Choroid plexus epithelial cell (primary cell): ENCODE measurements at places on chromosomes 4 and X.

DNA sequence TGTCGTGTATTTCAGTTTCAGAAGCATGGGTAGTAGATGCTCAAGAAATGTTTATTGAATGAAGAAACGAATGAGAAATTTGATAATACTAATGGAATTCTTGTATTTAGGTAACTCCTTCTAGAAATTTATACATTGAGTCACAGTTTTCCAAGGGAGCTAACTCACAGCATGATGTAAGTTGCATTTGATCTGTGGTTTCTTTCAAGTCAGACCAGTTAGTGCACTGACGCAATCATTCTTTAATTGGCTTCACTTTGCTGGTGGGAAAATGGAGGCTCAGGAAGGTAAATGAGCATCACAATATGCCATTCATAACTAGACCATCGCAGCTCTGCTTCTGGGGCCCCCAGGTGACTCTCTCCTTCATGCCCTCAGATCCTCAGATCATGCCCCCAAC lies 17.3 kb upstream of the CWH43 start:
- peak; percentile 86 for DNase-seq

DNA sequence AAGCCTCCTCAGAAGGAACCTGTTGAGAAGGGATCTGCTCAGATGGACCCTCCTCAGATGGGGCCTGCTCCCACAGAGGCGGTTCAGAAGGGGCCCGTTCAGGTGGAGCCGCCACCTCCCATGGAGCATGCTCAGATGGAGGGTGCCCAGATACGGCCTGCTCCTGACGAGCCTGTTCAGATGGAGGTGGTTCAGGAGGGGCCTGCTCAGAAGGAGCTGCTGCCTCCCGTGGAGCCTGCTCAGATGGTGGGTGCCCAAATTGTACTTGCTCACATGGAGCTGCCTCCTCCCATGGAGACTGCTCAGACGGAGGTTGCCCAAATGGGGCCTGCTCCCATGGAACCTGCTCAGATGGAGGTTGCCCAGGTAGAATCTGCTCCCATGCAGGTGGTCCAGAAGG lies 22.9 kb downstream of the REST start:
- no peak for DNase-seq

- DNase-seq = no peak
These were observed 11.6 kb upstream of the DUSP9 start for GRCh38 chrX:153635388-153635787.

DNA sequence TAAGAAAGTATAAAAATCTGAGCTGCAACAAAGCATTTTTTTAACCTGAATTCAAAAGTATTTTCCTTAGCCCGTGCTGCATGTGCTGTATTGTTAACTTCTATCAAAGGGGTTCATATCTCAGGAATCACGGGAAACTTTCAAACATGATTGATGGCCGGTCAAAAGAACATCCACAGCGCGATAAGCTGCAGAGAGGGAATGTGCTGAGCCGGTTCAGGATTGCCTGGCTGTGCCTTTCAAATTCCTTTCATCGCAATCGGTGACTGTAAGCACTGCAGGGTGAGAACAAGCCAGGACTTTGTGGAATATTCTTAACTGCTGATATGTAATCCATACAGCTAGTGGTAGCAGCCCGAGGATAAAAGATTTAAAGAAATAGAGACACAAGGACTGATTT lies 210.9 kb upstream of the NOCT start:
- DNase-seq = peak; percentile 26

DNA sequence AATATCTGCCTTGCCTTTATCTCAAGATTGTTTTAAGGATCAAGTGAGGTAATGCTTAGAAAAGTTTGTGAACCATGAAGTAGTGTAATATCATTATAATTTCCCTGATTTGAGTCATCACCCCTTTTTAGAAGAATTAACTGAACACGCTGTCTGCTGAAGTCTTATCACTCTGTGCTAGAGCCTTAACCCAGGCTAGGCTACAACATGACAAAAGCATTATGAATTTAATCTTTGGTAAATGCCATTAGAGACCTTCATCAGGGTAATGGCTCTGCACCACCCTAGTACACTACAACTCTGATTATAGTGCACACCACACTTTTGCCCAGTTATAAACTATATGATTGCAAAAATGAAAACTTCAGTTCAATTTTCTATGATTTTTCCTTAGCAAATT lies 118.3 kb downstream of the ADGRL3 start:
- peak; percentile 14 for DNase-seq

GRCh38 chr4:173214661-173215060 lies 46.0 kb downstream of the GALNT7 start:
- peak; percentile 49 for DNase-seq

GRCh38 chr4:161403781-161404180 lies 760.0 kb downstream of the FSTL5 start:
- no peak for DNase-seq

GRCh38 chr4:129233691-129234090 lies 137.7 kb downstream of the C4orf33 start:
- no peak for DNase-seq

GRCh38 chr4:157664726-157665125 lies 444.2 kb downstream of the GRIA2 start:
- peak; percentile 57 for DNase-seq

DNA sequence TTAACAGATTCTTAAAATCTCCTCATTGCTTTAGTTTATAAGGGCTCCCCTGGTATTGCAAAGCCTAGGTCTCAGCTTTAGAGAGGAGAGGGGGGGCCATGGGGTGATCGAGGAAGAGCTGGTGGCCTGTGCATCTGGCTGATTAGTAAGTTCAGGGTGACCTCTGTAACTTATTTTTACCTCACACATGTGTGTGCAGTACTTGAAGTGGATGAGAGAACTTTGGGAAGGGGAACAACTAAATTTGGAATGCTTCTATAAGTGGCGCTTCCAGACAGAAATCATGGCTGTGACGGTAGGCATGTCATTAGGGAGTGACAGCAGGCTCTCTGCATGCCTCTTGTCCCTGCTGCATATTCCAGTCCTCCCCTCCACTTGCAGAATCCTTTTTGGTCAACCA lies 41.9 kb downstream of the FRAS1 start:
- DNase-seq = no peak

GRCh38 chrX:131399678-131400428 lies 110.7 kb upstream of the IGSF1 start:
- no peak for DNase-seq

DNA sequence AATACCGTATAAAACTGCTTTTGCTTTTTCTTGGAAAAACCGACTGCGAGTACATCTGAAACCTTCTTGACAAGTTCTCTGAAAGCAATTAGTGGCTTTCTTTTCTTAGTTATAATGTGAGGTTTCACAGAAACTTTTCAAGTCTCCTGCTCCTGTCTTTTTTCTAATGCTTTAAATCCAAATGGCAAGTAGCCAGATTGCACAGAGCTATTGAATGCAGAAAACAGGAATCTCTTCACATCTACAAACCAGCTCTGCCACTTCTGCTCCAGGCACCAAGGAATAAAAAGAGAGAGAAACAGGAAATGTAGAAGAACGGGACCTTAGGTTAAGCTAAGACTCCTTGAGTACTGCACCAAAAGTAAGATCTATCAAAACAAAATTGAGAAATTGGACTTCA lies 267.3 kb upstream of the TET2 start:
- DNase-seq = no peak

- no peak for DNase-seq
These were observed 4.6 kb upstream of the CD99L2 start for GRCh38 chrX:150903110-150903508.

DNA sequence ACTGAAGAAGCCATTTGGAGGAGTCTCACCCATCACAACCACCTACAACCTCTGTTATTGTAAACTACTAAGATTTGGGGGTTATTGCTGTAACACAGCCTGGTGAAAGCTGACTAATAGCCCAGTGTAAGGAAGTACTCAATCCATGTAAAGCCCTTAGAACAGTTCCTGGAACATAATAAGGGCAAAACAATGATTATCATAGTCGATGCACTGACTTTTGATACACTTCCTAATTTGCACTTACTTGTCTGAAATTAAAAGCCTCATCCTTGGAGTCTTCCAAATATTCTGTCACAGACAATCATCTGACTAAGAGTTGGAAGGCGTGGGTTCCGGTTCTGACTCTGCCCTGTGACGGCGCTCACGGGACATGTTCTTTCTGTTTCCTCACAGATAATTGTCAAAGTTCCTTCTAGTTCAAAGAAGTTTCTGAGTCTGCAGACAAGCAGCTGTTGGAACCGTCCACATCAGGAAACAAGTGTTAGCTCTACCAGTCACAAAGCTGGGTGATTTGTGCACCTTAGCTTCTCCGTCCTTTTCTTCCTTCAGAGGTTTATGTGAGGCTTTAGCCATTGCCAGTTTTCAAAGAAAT lies 33.4 kb upstream of the RASGEF1B start:
- DNase-seq = no peak

DNA sequence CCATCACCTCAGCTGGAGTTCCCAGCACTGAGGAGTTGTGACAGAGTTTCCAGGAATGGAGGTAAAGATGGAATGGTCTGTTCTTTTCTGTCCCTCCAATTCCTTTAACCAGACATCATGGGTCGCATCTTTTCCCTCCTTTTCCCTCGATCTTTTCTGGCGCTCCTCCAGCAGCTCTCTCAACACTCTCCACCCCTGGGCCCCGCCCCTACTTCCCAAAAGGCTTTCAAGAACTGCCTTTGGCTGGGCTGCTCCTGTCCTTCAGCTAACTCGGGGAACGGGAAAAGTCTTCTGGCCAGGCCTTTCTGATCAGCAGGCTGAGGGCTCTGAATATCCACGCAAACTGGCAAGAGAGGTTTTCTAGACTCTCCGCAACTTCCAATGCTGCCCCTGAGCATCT lies 34.0 kb downstream of the UTP14A start:
- DNase-seq = no peak

DNA sequence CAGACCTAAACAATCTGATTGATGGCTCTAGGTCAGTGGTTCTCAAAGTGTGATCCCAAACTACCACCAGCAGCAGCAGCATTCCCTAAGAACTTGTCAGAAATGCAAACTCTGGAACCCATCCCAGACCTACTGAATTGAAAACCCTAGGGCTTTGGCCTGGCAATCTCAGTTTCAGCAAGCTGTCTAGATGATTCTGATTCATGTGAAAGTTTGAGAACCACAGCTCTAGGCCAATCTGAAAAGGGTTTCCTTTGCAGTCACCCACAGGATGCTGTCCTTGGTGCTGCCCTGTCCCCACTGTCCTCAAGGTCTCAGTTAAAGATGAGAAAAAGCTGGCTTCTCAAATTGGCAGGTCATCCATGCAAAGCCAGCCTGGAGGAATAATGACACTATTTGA lies 34.8 kb downstream of the SMPX start:
- no peak for DNase-seq

GRCh38 chr4:141739636-141740035 lies 103.3 kb downstream of the IL15 start:
- DNase-seq = no peak

DNA sequence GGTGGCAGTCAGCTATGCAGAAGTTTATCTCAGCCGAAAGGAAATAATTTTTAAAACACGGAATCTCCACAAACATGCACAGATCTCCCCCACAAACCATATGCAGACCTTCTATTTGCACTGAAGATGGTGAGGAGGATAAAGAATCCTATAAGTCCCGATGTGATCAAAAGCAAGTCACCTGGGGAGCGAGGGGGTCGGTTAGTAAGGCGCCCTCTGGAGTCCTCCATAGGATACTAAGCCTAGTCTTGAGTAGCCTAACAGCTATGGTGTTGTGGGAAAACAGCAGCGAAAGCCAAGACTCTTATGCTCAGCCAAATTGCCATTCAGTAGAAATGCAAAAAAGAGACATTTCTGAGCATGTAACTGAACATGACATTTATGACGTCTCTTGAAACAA lies 210.9 kb downstream of the FRMPD4 start:
- DNase-seq = no peak

GRCh38 chr4:1630266-1630665 lies 53.8 kb downstream of the FAM53A start:
- DNase-seq = no peak

DNA sequence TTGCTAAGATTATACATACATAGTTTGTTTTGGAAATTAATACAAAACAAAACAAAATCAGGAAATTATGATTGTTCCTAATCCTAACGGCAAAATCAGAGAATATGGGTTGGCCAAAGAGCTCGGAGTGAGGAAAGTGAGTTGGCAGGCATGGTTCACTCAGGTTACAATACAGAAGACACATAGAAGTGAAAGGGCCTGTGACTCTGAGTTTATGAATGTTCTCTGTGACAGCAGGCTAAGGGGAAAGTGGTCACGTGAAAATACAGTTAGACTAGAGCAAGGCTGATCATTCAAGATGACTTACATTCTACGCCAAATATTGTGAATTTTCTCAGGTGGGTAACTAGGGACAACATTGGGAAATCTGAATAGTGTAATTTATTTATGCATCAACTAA lies 1001.3 kb downstream of the CCSER1 start:
- DNase-seq = no peak

DNA sequence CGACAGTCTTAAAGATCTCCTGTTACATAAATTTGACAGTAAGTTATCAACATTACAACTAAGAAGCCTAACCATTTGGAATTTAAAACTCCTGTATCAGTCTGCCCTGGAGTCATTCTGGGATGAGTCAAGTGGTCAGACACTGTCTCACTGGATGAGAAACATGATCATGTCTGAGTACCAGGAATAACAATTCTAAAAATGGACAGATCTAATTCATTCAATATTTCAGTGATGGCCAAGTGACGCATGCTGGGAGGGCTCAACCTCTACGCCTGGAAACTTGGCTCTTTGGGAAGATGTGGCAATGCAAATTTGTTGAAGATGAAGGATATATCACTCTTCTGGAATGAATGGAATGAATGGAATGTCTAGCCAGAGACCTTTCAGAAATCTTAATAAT lies 1427.2 kb downstream of the STIM2 start:
- peak; percentile 97 for DNase-seq

DNA sequence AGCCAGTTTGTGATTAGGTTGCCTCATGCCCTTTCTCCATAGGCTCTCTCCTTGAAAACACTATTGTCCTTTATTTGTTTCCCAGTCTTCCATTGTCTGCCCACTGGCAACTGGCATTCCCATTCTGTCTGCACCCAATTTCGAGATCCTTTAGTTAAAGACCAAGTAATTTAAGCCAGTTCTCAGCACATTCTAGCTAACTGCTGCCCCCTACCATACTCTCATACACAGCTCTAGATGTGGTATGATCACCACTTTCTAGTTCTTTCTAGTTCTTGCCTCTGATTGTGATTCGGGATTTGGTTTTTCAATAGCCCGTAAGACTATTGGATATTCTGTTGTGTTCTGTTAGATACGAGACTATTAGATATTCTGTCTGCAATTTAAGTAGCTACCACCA lies 135.8 kb upstream of the TRPC5 start:
- no peak for DNase-seq

- DNase-seq = no peak
These were observed 110.6 kb upstream of the PNPLA4 start for GRCh38 chrX:8037593-8038348.

DNA sequence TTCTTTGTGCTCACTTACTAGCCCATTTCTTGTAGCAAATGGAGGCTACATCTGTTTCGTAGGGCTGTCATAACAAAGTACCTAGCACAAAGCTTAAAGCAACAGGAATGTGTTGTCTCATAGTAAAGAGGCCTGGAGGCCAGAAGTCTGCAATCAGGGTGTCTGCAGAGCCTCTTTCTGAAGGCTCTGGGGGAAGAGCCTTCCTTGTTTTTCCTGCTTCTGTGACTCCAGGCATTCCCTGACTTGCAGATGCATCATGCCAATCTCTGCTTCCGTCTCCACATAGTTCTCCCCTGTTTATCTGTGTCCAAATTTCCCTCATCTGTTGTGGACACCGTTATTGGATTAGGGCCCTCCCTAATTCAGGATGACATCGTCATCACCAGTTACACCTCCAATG lies 67.1 kb downstream of the SHROOM2 start:
- no peak for DNase-seq

- DNase-seq = no peak
These were observed 234.9 kb upstream of the GPC4 start for GRCh38 chrX:133650239-133650638.
